ENCODE measurements at places on chromosomes 5 and 9. TPM values are rescaled to one million over a fixed set of nuclear protein-coding genes. Genes with fewer than 3 reads are reported as not detected.

CER1 gene
- 0.38 TPM for polyA plus RNA-seq

DRD1 gene
- not detected for polyA plus RNA-seq

SCGB3A1 gene
- polyA plus RNA-seq = 2.4 TPM

ADAMTS16 gene
- 67.2 TPM for polyA plus RNA-seq

DNA sequence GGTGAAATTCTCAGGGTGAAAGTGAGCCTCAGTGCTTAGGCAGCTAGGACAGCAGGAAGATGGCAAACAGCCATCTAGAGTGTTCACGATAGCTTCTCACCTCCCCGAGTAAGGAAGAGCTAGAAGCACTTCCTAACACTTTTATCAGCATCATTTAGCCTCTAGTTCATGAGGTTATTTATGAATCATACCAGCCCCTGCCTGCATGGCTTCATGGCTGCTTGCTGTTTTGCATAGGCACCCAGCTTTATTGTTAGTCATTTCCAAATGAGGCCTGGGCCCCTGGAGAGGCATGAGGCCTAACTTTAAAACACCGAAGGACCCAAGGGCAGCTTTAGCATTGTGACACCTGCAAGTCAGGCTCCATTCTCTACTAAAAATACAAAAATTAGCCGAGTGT, 134.9 kb upstream of the PANK3 start:
- no peak for DNase-seq

DNA sequence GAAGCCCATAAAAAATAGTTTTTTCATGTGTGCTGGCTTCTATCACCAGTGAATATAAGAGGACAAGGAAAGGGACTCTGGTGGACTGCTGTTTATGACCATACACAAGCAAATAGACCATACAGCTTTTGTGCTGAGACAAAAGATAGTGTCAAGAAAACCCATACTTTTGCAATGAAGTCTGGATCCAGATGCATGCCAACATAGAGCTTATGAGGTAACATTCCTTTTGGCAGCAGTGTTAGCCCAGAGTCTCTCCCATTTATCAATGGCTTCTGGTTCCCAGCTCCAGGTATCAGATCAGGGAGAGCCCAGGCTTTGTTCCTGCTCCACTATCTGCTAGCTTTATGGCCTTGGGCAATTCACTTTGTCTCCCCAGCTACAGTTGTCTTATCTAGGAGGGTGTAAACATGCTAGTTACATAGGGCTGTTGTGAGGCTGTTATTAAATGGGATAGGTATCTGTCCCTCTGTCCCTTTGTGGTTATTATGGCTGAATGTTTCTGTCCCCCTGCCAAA, 55.6 kb downstream of the CCDC192 start:
- DNase-seq = no peak

DNA sequence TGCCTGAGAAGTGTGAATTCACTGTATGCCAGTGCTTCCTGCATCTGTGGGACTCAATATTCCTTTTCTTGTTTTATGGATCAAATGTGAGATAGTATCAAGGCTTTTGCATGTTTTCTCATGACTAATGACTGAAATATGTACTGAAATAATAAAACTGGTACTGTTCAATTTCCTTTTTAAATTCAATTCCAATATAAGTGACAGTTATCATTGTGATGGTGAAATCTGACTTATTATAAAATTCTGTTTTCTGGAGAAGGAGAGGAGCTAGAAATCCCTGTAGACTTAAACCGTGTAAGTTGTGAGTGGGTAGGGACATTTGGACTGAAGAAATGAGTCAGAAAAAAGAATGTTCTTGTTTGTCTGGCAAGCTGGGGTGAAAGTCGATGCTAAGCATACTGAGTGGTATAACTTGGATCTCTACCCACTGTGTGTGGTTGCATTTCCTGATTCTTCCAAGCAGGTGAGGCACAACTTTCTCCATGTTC, 245.2 kb downstream of the EFNA5 start:
- no peak for DNase-seq

GRCh38 chr5:45017568-45017967, 208.8 kb downstream of the MRPS30 start:
- no peak for DNase-seq

GRCh38 chr5:56059854-56060253, 65.1 kb upstream of the IL6ST start:
- DNase-seq = no peak

DNA sequence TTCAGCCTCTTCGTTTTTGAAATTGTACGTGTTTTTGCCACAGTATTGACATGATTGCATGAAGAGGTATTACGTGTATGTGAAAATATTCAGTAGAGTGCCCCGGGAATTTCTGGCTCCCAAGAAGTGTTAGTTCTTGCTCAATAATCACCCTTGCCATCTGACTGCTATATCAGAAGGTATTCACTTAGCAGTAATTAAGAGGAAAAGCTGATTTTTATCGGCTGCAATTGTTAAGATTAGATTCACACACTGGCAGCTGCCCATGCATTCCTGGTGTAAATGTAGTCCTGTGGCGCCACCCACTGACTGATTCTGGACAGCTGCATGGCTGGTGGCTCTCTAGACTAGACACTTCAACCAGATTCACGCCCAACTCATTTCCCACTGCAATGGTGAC, 440.1 kb upstream of the ADAMTS16 start:
- DNase-seq = peak; percentile 62

- DNase-seq = no peak
Observed at GRCh38 chr5:100872408-100873190, 30.5 kb downstream of the ST8SIA4 start.

DNA sequence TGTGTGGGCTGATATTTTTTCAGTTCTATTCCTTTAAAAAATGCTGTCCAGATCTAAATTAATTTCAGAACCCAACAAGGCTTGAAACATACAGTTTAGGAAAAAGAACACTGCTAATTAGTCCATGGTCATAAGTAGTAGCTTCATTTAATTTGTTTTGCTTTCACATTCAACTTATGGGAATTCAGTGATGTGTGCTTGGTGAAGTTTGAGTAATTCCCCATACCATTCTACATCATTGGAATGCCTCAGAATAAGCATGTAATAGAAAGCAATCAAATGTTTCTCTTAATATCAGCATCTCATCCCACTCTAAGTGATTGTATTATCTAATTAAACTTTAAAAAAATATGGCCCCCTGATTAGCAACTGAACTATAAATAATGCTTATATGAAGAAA, 2.7 kb downstream of the CNTLN start:
- DNase-seq = no peak

DNA sequence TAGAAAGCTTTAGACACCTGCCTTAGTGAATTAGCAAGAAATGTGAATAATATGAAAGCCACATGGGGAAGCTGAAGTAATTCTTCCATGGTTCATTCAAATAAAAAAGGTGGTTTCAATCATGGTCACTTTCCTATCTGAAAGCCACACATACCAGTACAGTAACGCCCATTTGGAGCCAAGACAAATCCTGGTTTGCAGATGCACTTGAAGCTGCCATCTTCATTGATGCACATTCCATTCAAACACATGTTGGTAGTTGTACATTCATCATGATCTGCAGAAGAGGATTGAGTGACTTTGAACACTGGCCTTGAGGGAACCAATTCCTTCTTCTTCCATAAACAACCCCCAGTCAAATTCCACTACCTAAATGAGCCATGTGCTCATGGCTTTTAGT, 161.5 kb downstream of the FBN2 start:
- no peak for DNase-seq

- DNase-seq = no peak
Observed at GRCh38 chr5:140553657-140554056, 3.6 kb downstream of the SRA1 start.

GRCh38 chr5:151017897-151018296, 2.5 kb upstream of the GPX3 start:
- DNase-seq = no peak

DNA sequence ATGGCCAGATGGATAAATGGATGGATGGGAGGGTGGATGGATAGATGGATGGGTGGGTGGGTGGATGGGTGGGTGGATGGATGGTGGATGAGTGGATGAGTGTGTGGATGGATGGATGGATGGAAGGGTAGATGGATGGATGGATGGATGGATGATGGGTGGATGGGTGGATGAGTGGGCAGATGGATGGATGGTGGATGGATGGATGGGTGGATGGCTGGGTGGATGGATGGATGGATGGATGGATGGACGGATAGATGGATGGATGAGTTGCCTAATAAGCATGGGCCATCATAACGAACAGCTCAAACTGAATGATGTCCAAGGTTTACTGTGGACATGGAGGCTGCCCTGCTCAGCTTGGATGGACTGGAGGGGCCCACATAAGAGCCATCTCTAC, 89.8 kb upstream of the SMIM23 start:
- no peak for DNase-seq

- no peak for DNase-seq
Observed at GRCh38 chr5:149776361-149777305, 46.5 kb downstream of the PPARGC1B start.

GRCh38 chr9:72363908-72364678, 915 bp downstream of the ZFAND5 start:
- DNase-seq = peak; percentile 35

Measured in right renal pelvis (tissue), 4 donors.